NCI-H1694 treated with DMSO at 0.1 percent for 48 hours (cell line): ENCODE measurements at places on chromosomes 1 and 21.

DNA sequence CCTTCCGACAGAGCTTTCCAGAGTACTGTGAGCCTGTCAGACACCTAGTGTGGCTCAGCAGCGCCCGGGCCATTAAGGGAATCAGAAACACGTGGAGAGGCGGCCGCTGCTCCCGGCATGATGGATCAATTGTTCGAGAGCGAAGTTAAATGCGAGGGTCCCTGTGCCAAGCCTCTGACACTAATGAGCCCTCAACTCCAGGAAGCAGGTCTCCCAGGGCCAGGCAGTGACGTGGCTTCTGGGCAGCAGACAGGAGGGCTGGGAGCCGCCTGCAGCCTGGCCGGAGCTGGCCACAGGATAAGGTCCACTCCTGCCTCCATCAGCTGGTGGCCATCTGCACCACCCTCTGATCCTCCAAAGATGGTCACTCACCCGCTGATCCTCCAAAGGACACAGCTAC, 67.5 kb upstream of the CLDN14 start:
- DNase-seq: no peak

- DNase-seq: no peak
These were observed 2.0 kb upstream of the LIN28A start for GRCh38 chr1:26408604-26409003.

DNA sequence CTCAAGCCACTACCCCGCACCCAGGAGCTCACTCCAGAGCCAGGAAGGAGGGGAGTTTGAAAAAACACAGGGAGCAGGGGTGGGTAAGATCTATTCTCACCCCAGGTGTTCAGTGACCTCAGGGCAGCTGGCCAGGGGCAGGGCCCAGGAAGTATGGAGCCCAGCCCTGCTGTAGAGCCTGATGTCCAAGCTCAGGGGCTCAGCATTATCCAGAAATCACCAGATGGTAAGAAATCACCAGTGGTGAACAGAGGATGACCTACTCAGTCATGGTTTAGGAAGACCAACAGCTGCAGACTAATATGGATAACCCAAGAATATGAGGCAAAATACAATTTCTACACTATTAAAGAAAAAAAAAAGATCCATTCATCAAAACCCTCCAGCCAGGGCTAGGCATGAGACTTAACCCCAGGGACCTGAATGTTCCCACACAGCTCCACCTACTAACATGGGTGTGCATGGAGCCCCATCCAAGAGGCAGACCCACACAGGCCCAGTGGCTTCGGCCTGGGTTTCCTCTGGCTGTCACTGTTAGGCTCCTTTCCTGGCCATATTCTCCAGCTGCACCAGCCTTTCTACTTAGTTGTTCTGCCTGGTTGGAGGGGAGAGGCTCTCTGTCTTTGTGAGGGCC, 67.6 kb downstream of the KCNN3 start:
- DNase-seq: no peak

DNA sequence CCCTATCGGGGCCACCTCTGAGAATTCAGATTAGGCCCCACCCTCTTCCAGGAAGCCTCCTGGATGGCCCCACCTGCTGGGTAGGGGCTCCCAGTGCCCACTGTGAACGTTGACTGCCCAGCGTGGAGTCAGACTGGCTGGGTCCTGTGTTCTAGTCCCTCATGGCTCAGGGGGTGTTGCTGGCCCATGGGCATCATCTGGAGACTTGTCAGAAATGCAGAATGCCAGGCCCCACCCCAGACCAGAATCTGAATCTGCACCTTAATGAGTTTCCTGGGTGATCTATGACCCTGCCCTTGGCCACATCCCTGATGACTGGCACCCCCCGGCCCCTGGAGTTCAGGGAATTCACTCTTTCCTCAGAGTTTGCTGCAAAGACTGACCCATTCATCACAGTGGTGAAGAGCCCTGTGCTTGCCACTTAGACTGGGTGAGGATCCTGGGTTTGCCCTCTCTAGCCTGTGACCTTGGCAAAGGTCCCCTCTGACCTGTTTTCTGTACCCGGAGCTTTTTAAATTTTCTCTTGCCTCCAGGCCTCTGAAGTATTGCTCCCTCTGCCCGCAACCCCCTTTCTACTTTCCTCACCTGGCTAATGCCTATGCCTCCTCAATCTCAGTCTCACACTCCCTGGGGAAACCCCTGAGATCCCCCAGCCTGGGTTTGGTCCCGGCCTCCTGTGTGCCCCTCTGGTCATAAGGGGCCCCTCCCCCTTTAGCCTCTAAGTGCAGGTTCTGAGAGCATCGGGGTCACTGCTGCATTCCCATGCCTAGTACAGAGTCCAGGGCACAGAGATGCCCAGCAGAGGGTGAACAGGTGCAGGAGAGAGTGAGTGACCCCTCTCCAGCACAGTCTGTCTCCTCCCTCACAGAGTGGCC, 184.2 kb downstream of the MATN1 start:
- DNase-seq: no peak

GRCh38 chr1:31775210-31775999, 11.3 kb upstream of the ADGRB2 start:
- DNase-seq: no peak

DNA sequence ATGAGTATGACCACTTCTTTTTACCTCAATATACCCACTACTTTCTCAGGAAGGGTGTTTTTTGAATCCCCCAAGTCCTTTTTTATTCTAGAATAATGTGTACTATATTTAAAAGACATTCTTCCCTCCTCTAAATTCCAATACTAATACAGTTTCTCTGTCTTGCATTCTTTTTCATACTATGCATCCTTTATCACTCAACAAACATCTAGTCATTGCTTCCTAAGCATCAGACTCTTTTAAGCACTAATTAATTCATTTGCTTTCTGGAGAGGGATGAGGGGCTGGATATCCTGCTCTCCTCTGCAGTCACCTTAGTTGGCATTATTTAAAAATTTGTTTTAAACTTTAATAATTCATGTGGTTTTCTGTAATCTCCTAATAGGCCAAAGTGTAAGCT, 838.8 kb downstream of the KCNT2 start:
- no peak for DNase-seq

- no peak for DNase-seq
These were observed 314.4 kb upstream of the RUNX1 start for GRCh38 chr21:35363458-35363857.

DNA sequence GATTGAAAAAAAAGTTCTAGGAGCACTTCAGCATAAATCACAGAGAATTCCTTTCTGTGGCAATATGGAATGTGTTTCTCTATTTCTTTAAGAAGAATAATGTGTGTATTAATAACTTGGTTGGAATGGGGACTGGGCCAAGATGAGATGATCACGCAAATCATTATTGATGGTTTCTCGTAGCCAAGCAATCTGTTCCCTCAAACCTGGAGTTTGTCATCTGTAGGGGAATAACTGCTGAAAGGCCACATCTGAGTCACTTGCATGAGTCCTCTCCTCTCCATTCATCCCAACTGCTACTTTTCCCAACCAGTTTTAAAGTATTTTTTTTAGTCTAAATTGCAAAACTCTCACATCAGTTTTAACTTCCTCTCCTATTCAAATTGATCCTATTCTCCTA, 480.4 kb downstream of the PLPP3 start:
- no peak for DNase-seq

GRCh38 chr1:70075761-70076160, 129.6 kb downstream of the LRRC40 start:
- DNase-seq: no peak

- DNase-seq: no peak
These were observed 199.7 kb downstream of the CAMTA1 start for GRCh38 chr1:6984986-6985385.

- DNase-seq: peak; percentile 87
These were observed 169.6 kb upstream of the LHX8 start for GRCh38 chr1:74964508-74965102.

DNA sequence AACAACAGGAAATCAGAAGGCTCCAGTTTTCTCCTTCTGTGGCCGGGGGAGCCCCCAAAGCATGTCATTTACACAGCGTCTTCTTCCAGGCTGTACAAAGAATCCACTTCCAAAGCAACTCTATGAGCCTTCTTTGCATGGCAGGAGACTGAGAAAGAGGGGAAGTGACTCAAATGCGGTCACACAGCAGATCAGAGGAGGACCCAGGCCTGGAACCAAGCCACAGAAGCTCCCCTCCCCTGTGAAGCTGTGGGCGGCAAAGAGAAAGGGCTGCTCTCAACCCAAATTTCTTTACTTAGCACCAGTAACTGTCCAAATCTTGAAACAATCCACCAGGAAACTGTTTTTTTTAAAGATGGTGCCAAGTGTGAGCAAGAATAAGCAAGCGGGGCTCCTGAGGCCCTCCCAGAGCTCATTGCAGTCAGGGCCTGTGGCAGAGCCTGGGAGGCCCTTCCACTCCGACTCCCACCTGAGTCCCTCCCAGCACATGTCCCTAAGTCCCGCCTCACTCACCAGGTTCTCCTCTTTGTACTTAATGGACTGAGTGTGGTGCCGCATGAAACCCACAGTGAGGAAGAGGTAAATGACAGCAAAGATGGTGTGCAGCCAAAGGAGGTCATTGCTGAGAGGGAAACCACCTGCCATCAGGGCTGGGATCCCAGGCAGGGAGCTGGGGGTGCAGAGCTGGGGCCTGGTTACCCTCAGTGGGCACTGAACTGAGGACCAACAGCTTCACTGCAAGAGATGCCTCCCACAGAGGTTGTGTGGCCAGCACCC, 15.9 kb downstream of the TMEM63A start:
- DNase-seq: no peak

- DNase-seq: no peak
These were observed 100.8 kb upstream of the DNAH14 start for GRCh38 chr1:224828691-224829090.

DNA sequence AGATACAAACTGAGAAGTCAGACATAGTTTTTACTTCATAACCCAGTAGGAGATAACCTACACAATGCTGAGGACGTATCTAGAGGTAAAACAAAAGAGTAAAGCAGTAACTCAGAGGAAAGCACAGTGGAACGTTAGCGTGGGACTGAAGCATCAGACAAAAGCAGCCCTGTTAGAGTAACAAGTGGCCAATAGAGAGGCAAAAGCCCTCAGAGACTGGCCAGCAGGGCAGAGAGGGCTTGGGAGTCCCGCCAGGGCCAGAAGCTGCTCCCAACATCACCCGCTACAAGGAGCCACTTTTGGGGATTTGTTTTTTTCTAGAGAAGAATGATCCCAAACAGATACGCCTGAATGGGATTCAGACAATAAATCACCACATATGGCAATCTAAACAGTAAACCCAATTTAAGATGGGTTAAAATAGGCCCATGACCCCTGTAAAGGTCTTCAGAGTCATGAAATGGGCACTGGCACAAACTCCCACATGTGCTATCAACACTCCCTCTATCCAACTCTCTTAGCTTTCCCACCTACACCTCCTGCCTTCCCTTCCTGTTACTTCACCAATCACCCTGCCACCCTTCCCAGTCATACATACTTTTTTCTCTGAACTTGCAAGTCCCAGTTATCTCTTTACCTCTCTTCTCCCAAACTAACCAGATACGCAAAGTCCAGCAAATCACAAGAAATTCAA, 17.2 kb downstream of the TADA1 start:
- DNase-seq: no peak

DNA sequence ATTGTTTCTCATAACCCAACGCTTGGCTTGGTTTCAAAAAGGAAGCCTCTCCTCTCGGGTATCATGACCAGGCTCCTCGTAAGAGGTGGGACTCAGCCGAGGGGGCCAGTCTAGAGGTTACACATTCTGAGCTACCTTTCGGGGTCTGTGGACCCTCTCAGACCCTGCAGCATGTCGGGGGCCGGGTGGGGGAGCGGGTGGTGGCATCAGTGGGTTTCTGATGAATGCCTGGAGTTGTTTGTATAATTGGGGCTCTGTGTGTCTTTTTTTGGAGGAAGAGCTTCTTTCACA, 229.3 kb downstream of the CAMTA1 start:
- no peak for DNase-seq

DNA sequence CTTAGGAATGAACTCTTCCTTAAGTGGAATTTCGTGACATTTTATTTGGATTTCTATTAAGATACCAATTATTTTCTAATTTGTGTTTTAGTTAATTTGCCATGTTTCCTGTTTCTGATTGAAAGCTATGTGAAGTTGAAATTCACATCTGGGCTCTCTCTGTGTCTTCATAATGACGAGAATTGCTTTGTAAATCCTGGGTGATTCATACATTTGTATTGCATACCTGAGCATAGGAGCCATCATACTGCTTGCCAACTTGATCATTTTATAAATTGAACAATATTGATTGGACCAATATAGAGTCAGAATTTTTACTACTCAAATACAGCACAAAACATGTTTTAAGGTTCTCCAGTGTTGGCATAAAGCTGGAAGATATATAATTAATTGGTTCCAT, 817.9 kb downstream of the BRINP3 start:
- DNase-seq: no peak

DNA sequence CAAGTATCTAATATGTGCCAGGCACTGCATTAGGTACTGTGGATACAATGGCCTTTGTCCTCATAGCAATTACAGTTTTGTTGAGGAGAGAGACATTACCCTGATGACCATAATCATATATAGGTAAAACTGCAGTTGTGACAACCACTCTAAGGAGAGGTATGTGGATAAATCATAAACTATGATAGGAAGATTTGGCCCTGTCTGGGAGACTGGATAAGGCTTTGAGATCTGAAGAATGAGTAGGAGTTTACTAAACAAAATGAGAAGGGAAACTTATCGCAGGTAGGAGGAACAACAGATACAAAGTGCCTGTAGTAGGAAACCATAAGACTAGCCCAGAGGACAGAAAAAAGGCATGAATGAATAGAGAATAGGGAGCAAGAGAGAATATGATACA, 4.4 kb downstream of the TMCO1 start:
- DNase-seq: no peak

DNA sequence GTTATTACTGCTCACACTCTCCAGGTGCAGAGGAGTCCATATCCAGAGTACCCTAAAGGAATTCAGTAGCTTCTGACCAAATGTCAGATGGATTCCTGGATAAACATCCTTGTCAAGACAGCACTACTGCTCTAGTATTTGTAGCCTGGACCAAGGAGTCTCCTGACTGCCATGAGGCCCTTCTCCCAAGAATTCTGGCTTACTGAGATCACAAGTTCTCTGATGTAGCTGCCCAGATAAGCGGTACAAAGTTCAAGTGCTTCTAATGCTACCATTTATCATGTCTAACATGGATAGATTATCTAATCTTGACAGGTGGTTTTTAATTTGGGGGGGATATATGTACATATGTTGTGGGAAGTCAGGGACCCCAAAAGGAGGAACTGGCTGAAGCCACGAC, 196.6 kb upstream of the HMCN1 start:
- no peak for DNase-seq

DNA sequence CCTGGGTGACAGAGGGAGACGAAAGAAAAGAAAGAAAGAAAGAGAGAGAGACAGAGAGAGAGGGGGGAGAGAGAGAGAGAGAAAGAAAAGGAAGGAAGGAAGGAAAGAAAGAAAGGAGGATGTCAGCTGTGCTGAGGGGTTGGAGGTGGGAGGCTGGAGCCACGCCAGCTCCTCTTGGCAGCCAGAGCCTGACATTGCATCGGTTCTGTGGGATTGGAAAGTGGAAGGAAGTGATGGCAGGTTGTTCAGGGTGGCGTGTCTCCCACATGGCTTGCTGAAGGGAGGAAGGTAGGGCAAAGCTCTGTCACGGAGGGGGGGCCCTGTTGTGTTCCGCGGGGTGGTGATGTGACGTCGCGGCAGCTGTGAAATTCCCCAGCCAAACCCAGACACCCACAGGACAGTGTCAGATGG, 30.7 kb downstream of the EIF2D start:
- peak; percentile 34 for DNase-seq
